ENCODE measurements at places on chromosomes 3 and 15.

DNA sequence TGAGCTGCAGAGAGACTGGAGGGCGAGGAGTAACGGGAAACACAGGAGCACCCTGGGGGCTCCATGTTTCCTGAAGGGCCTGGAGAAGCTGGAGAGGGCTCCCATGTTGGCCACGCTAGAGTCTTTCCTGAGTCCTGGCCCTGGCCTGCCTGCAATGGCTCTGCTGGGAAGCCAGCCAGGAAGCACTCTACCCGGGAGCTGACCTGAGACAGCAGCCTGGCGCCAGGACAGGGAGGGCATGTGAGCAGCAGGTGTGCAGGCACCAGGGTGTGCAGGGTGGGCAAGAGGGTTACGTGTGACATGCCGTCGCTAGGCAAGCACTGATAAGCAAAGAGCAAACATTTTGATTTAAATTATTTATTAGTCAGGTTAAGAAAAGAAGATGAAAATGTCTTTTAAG is 301.4 kb downstream of the OCA2 start:
- peak; percentile 72 for DNase-seq

DNA sequence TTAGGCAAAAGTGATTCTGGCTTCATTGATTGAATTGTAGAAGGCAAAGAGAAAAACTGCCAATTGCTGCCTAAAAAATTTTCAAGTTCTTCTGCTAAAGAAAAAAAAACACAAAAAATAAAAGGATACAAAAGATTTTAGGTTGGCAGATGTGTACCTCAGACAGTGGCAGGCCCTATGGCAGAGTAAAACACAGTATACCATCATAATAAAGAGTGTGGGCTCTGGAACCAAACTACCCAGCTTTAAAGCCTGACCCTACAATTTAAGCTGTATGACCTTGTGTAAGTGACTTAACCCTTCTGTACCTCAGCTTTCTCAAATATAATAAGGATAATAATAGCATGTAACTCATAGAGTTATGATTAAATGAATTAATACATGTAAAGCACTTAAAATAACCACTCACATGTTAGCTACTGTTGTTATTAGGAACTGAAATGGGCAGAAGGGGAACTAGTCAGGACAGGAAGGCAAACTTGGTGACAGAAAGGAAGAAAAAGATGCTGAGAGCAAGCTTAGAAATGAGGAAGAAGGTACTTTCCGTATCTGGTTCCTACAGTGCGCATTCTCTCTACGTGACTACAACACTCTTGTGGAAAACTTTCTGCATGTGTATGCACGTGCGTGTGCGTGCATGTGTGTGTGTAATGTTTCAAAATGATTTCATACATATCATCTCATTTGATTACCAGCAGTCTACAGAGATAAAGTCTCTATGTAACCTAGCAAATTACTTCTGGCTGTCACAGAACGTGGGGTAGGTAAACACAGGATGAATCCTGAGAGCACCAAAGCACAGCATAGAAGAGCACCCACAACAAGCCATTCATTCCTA is 13.6 kb upstream of the GATM start:
- no peak for DNase-seq

- DNase-seq: no peak
Observed at GRCh38 chr3:189824629-189825312, 193.6 kb downstream of the TP63 start.

- DNase-seq: peak; percentile 42
Observed at GRCh38 chr3:184566441-184567414, 5.1 kb downstream of the EPHB3 start.

GRCh38 chr3:50687127-50687751 is 12.5 kb downstream of the DOCK3 start:
- no peak for DNase-seq

DNA sequence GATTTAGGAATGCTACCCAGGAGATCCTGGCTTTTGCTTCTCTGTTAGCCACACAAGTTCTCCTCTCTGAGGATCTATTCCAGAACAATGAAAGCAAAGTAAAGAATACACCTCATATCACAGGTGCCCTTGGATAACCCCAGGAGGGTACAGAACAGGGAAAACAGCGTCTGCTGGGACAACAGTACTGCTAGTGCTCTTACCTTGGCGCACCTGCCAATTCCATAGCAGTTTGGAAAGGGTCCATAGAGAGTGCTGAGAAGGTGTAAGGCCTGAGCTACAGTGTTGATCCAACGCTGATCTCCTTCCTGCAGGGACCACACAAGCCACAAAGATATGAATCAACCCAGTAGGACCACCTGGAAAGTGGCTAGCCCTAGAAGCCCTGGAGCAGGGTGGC is 12.9 kb upstream of the PRC1 start:
- no peak for DNase-seq

DNA sequence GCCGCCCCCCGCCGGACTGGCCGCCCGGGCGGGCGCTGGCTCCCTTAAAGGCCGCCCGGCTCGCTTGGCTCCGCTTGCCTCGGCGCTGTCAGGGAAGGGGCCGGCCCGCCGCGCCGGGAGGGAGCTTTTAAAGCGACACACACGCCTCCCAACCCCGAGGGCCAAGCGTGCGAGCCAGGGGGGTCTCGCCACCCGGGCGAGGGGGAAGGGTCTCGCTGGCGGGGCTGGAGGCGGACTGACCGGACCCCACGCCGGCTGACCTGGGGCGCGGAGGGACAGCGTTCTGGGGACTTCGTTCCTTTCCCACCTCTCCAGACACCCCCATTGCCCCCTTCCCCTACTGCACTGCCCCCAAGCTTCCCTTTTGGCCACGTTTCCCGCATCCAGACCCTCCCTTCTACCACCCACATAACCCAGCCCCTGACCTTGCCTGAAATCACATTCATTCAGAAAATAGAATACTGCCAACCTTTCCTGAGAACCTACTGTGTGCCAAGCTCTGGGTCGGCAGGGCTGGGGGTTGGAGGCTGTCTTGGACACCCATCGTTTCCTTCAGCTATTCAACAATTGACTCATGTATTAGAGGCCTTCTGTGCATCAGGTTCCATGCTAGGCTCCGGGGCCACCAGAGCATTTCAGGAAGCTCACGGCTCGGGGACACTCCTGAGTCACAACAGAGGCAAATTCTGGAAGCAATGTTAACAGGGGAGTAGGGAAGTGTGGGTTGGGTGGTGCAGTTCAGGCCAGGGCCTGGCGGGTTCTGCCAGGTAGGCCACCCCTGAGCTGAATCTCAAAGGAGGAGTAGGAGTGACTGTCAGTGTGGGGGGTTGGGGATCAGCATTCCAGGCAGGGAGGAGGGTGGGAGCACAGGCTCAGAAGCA is at the start of gene INSYN1:
TSS of gene INSYN1 (minus strand) at position 102 of the 881 bp plus-strand sequence. CDS start 2,221 bp downstream, outside the sequence.
- no peak for DNase-seq

DNA sequence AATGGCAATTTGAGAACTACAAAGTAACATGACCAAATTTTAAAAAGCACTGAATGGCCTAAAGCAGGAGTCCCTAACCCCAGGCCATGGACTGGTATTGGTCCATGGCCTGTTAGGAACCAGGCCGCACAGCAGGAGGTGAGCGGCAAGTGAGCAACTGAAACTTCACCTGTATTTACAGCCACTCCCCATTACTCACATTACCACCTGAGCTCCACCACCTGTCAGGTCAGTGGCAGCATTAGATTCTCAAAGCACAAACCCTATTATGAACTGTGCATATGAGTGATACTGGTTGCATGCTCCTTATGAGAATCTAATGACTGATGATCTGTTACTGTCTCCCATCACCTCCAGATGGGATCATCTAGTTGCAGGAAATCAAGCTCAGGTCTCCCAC is 48.8 kb downstream of the SENP7 start:
- no peak for DNase-seq

GRCh38 chr15:70356062-70356860 is 258.5 kb upstream of the TLE3 start:
- DNase-seq: no peak

- DNase-seq: no peak
Observed at GRCh38 chr15:37361621-37362020, 261.3 kb upstream of the MEIS2 start.

DNA sequence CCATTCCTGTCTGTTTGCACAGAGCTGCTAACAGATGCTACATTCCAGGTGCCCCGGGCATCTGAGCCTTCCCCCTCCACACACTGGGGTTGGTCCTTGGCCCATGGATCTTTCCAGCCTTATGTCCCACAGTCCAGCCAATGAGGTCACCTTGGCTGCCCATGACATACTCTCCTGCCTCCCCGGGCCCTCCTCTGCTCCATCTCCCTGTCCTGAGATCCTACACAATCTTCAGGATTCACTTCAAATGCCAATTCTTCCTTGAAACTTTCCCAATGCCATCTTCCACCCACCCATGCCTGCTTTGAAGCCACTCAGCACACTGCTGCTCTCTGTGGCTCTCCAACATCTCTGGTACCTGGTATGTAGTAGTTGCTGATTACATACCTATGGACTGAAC is 4.3 kb downstream of the CHRNA3 start:
- no peak for DNase-seq

GRCh38 chr3:116155841-116156240 is 289.4 kb downstream of the LSAMP start:
- DNase-seq: no peak

- no peak for DNase-seq
Observed at GRCh38 chr3:42397644-42398043, 12.8 kb downstream of the LYZL4 start.

- peak; percentile 83 for DNase-seq
Observed at GRCh38 chr3:106277731-106278130, 408.9 kb upstream of the CBLB start.

DNA sequence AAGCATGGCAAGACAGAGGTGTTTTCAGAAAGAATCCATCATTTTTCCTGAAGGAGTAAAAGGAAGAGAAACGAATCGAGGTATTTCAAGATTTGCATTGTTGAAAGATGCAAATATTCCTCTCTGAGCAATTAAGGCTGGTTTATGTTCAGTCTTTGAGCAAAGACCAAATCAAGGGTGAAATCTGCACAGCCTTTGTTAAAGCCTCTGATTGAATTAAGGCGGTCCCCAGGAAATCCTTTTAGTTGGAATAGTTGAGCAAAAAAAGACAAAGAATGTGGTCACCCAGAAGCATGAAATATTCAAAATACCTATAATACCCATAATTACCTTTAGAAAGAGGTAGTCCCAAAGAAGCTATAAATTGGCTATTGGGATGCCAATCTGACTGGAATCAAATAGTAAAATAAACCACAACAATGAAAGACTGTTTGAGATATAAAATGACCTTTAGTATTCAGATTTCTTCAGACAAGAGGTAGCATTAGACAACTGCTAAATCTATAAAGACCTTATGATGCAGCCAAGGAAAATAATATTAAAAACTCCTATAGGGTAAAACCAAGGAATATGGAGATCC is 1218.1 kb downstream of the ROBO2 start:
- DNase-seq: no peak

GRCh38 chr3:195198426-195199346 is 72.3 kb downstream of the XXYLT1 start:
- no peak for DNase-seq

- DNase-seq: no peak
Observed at GRCh38 chr15:36161771-36162212, 417.6 kb upstream of the CDIN1 start.

DNA sequence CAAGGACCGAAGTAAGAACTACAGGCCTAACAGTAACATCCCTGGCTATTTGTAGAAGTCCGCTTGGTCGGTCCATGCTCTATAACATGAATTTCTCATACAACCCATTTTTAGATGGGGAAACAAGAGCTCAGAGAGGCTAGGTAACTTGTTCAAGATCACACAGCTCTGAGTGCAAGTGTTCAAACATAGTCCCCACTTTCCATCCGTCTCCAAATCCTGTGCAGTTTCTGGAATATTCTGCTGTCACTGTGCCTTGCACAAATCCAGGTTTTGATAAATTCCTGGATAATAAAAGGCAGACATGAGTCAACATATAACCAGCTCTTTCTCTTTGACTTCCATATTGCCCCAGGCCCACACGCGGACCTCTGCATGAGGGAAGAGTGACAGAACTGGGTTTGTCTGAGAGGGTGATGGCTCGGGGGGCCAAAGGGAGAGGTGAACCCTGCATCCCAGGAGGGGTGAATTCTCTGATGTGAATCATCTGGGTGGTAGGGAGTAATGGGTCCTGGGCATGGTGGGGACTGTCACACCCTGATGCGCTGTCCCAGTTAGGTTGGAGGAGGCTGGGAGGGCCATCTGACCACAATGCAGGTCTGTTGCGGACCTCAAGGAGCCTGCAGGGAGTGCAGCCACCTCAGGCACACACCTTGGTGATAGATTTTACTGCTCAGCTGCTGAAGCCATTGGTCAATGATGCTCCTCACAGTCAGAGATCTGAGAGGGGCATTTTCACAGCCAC is 162.2 kb downstream of the SMAD6 start:
- no peak for DNase-seq

DNA sequence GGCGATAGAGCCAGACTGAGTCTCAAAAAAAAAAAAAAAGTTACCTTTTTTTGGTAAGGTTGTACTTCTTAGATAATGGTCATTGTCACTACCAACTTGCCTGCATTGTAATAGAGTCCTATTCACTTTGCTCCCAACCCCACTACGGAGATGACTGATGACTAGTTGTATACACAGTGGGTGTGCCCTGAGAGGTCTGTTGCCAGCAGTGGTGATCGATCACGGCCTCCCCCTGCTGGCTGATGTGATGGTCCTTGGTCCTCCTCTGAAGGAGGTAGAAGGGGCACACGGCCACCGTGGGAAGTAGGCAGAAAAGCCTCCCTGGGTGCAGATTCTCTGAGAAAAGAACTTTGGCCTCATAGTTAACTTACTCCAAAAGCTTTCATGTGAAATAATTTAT is 10.7 kb downstream of the GCNT3 start:
- peak; percentile 49 for DNase-seq

GRCh38 chr15:27220199-27220598 is 249.2 kb downstream of the GABRG3 start:
- no peak for DNase-seq

- DNase-seq: no peak
Observed at GRCh38 chr3:47096959-47097358, 67.0 kb downstream of the SETD2 start.

- no peak for DNase-seq
Observed at GRCh38 chr3:73490453-73491286, 134.1 kb downstream of the PDZRN3 start.

DNA sequence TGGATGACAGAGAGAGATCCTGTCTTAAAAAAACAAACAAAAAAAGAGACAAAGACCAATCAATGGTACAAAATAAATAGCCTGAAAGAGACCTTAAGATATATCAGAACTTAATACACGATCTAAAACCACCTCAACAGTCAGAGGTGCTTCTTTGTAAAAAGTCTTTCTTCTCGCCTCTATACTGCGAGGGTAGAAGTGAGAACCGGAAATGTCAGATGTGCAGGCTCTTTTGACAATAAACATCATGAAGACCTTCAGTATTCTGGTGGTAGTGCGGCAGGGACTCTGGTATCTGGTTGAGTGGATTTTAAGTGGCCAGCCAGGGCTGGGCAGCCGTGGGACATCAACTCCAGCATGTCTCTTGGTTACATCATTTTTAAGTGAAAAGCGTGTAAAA is 30.0 kb downstream of the RUBCN start:
- DNase-seq: no peak

Data from NCI-H1417 (cell line).